ENCODE measurements at places on chromosomes 12 and 14.

- DNase-seq: no peak
These were observed 37.8 kb downstream of the LLPH start for GRCh38 chr12:66092559-66093269.

DNA sequence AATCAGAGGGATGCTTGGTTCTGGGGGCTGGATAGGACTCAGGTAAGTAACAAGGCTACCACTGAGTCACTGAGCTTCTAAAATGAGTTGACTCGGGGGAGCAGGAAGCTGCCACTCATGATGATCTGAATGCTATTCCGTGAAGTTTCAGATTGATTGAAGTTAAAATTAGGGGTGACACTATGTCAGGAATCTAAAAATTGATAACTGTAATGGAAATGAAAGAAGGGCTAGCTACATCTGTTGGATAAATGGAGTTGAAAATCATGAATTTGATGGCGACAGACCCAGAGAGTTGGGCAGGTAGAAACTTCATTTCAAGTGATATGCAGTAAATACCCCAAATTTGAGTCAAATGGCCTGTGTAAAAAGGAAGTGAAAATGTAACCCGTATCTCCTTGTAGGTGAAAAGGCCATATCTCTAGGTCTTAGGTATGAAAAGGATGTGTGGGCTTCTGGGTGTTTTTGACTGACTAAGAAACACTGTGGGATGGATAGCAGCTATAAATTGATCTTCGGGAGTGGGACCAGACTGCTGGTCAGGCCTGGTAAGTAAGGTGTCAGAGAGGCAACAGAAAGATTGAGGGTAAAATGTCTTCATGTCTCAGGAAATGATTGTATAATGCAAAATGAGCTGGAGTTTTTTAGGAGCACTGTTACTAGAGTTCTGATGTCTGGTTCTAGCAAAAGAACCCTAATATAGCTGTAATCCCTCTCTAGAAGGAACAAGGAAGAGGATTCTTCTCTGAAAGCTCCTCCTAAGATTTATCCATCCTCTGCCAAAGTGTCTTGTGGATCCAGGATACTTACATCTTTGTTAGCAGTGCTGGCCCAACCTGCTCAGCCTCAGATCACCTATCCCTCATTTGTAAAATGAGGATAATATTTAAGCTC lies 57.3 kb downstream of the DAD1 start:
- no peak for DNase-seq

DNA sequence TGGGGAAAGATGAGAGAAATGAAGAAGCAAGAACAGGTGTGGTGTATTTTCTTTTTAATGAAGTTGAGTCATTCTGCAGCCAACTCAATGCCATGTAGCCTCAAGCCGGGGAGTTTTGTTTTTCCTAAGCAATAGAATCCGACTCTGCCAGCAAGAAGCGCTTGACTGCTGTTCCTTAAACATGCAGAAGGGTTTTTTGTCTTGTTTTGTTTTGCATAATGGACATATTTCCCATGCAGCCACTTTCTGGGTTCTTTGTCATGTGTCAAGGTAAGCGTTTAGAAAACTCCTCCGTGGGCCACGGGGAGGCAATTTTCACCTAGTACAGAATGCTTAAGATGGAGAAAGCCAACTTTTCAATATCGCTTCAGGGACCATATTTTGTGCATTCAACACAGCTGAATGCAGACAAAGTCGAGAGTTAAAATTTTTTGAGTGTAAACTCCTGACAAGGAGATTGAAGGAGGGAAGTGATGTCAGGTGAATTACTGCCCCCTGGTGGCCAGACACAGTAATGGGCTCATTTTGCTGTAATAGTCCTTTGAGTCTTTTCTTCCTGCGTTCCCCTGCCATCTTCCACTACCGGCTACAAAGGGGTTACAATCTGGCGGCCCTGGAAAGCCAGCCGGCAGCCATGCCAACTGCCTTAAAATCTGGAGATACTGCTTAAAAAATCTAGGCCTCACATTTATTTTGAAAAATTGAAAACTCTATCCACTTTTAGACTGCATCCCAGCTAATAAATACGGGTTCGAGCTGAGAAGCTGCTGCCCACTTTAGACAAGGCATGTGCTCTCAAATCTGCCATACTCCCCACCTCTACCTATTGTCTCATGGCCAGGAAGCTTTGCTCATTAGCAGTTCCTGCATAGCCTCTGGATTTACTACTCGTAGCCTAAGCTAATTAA lies 3.2 kb upstream of the FICD start:
- no peak for DNase-seq

DNA sequence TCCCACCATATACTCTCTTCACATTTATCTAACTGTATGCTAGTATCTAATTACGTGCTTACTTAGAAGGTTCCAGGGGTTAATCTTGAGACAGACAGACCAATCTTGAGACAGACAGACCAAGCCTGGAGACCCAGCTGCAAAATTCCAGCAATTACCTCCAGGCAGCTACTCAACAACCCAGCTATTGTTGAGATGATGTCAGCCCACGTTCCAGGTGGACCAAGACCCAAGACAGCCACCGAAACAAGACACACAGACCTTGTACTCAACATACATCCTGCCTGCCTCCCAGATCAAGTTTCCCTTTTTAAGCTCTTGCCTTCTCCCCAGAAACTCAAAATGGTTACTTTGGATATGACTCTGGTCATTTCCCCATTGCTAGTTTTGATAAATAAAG lies 64.9 kb upstream of the VASH1 start:
- no peak for DNase-seq

GRCh38 chr12:126139355-126139754 lies 1074.1 kb downstream of the AACS start:
- DNase-seq: no peak

GRCh38 chr12:63164911-63165310 lies 13.9 kb upstream of the AVPR1A start:
- no peak for DNase-seq

DNA sequence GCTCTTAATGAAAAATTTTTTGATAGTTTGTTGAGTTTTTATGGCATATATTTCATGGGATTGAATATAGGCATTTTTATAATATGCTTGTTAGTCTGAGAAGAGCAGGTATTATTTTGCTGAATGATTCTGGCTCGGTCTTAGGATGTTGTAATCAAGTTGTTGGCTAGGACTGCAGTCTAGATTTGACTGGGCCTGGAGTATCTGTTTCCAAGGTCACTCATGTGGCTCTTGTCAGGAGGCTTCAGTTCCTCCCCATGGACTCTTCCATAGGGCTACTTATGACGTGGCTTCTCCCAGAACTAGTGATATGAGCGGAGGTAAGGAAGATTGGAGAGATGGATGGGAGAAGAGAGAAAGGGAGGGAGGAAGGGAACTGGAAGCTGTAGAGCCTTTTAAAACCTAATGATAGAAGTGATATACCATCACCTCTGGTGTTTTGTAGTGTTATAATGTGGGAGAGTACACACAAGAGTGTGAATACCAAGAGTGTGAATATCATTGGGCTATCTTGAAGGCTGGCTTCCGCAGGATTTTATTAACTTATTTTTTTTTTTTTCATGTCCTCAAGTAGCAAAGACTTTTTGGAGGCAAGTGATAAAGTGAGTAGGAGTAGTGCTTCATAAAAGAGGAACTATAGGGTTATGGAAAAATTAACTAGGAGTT lies 4.4 kb downstream of the MNAT1 start:
- no peak for DNase-seq

GRCh38 chr12:128791395-128792322 lies 32.1 kb downstream of the SLC15A4 start:
- no peak for DNase-seq

DNA sequence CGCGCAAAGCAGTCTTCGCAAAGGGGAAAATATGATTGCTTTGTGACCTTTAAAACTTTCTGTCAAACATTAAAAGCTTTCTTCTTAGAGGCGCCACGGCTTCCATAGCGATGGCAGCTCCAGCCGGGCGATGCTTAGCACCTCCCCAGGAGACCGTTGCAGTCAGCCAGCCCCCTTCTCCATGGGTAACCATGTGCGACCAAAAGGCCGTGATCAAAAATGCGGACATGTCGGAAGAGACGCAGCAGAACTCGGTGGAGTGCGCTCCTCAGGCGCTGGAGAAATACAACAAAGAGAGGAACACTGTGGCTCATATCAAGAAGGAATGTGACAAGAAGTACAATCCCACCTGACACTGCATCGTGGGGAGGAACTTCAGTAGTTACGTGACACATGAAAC lies 12.7 kb upstream of the STON2 start:
- no peak for DNase-seq

DNA sequence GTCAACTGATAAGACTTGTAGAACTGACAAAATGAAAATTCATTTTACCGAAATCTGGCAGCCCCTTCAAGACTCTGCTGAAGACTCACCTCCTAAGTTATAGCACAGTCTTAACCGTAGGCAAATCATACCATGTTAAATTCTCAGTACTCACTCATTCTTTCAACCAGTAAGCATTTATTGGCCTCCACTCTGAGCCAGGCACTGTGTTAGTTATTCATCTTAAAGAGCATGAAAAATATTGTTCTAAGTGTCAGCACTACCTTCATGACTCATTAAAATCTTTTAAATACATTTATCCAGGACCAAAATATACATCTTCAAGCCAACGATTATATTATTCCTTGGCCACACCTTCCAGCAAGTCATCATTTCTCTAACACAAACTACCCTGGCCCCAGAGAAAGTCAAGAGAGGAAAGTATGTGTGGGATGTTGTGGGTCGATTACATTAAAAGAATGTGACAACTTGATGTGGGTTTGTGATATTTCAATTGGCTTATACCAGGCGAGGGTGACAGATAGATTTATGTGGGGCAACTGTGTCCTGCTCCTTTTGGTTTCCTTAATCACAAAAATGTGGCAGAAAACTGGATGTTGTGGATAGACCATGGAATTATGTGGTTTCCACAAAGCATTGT lies 55.0 kb downstream of the TMEM30B start:
- no peak for DNase-seq

DNA sequence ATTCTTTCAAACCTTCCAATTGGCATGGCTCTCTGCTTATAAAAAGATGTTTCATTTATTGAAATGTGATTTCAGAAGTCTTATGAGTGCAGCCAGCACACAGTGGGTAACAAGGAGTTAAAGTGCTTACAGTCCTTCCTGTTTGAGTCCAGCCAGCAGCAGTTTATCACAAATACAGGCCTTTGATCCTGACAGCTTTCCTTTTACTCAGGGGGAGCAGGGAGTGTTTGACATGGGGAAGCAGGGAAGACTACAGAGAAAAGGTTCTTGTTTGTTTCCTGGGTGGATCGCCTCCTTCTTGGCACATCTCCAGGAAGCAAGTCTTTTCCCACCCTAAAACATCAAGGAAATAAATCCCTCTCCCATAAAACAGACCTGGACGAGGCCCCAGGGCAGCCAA lies 216.1 kb downstream of the MSRB3 start:
- DNase-seq: no peak

- DNase-seq: no peak
These were observed 690 bp upstream of the DTX3 start for GRCh38 chr12:57603815-57604453.

DNA sequence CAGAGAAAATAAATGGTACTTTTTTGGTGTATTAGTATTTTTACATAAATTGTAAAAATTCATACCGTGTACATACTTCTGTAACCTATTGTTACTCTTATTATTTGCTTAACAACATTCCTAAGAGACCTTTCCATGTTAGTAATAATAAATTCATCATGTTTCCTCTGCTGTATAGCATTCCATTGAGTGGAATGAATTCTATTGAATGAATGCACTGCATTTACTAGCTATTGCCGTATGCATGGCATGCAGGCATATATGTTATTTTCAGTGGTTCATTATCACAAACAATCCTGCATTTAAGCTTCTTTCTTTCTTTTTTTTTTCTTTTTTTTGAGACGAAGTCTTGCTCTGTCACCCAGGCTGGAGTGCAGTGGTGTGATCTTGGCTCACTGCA lies 137.6 kb upstream of the TBX3 start:
- no peak for DNase-seq

DNA sequence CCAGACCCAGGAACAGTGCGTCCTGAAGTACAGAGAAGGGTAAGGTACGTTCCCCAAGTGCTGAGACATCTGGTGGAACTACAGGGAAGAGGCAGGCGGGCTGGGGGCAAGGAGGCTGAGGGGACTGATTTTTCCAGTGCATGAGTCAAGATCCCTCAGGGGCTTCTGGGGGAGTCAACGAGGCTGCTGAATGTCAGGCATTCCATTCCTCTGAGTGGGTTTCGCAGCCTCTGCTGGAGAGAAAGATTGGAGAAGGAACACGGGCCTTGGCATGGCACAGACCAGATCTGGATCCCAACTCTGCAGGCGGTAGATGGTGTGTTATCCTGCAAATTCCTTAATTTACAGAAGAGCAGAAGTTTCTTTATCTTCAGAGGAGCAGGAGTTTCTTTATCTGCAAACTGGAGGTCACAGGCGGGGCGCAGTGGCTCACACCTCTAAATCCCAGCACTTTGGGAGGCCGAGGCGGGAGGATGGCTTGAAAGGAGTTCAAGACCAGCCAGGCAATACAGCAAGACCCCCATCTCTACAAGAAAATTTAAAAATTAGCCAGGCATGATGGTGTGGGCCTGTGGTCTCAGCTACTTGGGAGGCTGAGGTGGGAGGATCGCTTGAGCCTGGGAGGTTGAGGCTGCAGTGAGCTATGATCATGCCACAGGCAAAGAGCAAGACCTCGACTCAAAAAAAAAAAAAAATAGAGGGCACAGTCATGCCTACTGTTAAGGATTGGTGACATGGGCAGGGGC lies 132.6 kb upstream of the MAP1LC3B2 start:
- DNase-seq: no peak

- DNase-seq: no peak
These were observed 9.3 kb upstream of the APPL2 start for GRCh38 chr12:105245291-105245690.
